ENCODE measurements at places on chromosomes 3 and 15.

GRCh38 chr15:50977162-50977561 is 68.7 kb downstream of the AP4E1 start:
- ATAC-seq: no peak

GRCh38 chr15:40241269-40242212 is 2.7 kb downstream of the PAK6 start:
- ATAC-seq: no peak

DNA sequence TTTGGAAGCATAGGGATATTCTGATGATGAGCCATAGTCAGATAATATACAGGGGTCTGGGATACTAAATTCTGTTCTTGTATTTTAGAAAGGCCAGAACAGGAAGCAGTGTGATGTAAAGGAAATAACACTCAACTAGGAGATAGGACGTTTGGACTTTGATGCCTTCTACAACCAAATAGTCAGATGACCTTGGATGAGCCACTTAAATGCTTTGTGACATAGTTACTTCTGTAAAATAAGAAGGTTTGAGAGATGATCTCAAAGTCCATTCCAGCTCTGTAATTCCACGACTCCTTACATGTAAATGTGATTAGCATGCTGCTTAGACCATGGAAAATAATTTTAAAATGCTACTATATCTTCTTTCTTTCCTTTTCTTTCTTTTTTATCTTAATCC is 29.5 kb upstream of the CCDC54 start:
- ATAC-seq: no peak

DNA sequence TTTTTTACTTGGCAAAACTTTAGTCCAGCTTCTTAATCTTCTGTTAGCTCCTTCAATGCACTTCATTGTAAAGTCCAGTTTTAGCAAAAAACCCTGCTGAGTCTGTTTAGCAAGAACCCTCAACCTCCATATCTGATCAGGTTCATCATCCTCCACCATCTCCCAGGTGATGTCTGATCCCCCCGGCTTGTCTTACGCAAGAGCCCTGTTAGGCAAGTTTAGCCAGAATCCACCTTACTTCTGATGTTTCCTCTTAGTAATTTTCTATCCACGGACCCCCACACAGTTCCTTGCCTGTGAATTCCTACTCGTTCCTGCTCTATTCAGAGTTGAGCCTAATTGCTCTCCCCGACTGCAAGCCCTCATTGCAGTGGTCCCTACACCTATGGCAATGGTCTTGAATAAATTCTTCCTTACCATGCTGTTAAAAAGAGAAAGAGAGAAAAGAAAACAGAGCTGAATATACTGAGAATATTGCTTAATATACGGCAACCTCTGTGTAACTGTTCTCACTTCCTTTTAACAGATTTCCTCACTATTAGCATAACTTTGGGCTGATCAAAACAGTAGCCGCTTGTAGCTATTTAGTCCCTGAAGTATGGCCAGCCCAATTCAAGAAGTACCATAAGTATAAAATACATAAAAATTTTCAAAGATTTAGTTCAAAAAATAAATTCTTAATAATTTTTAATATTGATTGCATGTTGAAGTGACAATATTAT is 78.7 kb upstream of the MME start:
- no peak for ATAC-seq

- ATAC-seq: no peak
Measured at GRCh38 chr15:35362195-35362829, 183.7 kb downstream of the DPH6 start.

- ATAC-seq: no peak
Measured at GRCh38 chr15:87752250-87752951, 504.1 kb downstream of the NTRK3 start.

GRCh38 chr3:182716114-182716688 is 77.1 kb upstream of the ATP11B start:
- ATAC-seq: no peak

DNA sequence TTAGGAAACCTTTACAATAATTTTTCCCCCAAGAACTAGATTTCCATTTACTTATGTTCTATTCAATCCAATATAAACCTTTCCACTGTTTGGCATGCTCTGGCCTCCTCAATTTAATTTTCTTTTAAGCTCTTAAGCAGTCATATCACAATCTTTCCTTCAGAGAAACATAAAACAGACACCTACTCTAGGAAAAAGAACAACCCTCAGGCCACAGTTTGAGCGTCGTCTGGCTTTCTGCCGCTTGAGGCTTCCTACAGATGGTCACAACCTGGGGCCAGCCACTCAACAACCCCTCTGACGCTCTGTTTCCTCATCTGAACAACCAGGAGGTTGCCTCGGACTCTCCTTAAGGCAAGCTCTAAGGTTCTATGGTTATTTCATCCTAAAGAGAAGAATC is 143.3 kb downstream of the ADAMTS17 start:
- ATAC-seq: no peak

GRCh38 chr3:119589102-119589773 is 8.4 kb upstream of the PLA1A start:
- ATAC-seq: no peak

- peak; percentile 74 for ATAC-seq
Measured at GRCh38 chr3:120908030-120908794, at the start of gene STXBP5L. Gene STXBP5L (plus strand): TSS chr3:120908205. CDS start chr3:120909579, 1,374 bp downstream.

GRCh38 chr15:62969442-62970089 is 73.0 kb upstream of the TPM1 start:
- peak; percentile 10 for ATAC-seq

- ATAC-seq: no peak
Measured at GRCh38 chr15:48318131-48318530, 13.1 kb upstream of the DUT start.

DNA sequence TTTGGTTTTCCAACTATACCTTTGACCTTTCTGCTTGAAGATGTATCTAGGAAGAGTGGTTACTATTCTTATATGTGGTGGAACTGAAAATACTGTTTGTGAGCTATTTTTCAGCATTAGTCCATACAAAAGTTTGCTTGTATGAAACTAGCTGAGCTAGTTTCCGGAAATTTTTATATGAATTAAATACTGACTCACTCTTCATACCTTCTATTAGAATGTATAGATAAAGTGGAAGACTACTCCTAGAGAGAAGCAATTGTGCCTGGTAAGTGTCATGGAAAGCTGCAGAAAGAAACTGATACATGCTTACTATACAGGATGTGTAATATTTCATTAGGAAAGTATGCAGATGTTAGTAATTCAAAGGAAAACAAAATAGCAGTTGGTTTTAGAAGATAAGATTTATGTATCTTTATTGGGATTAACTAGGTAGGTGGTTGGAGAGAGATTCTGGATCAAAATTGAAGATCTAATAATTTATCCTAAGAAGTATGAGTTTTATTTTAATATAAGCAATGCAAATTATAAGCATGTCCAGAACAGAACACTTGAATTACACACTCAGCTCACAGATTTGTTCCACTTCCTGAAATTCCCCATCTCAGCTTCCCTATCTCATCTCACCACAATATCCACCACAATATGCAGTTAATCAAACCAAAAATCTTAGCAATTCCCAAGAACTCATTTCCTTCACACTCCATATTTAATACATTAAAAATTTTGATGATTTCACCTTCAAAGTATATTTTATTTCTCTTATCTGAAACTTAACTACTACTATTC is 82.8 kb downstream of the BCHE start:
- no peak for ATAC-seq

DNA sequence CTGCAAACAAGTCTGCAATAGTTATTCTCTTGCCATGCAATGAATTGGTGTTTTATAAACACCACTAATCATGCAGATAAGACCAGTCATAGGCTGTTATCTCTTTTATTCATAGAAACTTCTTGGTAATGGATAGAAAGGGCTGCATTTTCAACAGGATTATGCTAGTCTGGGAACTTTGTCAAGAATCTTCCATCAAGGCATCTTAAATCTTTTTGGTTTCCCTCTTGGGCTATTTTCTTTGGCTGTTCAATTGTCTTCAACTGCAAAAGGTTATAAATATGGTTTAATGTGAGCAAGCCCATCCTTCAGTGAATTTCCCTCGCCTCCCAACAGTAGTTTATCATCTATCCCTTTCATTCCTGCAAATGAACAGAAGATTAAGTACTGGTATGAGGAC is 59.0 kb upstream of the MINAR1 start:
- no peak for ATAC-seq

DNA sequence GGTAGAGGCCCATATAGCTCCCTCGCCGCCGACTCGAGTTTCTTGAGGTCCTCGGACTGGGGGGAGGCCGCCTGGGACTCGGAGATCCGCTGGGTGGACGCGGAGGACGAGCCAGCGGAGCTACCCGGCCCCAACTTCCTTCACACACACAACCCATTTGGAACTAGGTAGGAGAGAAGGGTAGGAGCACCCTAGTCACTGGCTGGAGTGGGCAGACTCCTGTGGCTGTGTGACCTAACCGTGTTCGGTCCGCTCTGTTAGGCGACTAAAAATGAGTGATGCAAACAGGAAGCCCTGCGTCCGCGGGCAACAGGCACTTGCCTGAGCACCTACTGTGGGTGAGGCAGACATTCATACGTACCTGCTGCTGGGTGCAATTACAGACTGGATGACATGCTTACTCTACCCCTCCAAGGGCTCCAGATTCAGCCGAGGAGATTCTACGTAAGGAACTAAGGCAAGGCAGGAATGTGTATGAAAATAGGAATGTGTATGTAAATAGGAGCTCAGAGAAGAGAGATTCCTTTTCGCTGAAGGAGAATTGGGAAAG is 4.6 kb upstream of the SIN3A start:
- no peak for ATAC-seq

DNA sequence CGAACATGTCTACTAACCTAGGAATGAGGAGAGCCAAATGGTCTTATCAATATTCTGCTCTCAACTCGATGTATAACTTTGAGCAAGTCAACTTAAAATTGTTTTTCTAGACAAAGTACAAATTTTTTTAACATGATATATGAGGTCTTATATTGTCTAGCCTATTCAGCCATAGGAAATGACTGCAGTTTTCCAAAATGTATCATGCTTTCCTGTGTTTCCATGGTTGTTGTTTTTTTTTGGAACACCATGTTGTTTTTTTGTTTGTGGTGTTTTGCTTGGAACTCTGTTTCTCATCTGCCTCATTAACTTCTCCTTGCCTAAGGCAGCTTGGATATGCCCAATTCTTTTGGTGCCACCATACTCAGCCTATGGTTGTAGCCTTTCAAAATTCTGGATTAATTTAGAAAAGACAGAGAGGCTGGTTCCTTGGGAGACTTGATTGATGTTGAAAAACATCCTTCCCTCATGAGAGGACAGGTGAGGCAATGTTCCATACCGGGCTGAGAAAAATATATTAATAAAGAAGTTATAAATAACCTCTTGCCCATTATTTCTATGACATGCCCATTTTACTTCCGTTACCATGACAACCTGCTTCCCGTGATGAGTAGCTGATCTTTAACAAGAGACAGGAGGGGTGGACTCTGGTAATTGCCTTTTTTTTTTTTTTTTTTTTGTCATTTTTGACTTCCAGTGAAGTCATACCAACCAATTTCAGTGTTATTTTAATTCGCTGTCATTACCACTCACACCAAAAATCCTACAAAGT is 687.9 kb upstream of the GRM7 start:
- ATAC-seq: no peak

- peak; percentile 54 for ATAC-seq
Measured at GRCh38 chr3:160027541-160028195, 39.0 kb downstream of the IL12A start.

- ATAC-seq: no peak
Measured at GRCh38 chr15:66981771-66982170, 83.6 kb upstream of the SMAD3 start.

DNA sequence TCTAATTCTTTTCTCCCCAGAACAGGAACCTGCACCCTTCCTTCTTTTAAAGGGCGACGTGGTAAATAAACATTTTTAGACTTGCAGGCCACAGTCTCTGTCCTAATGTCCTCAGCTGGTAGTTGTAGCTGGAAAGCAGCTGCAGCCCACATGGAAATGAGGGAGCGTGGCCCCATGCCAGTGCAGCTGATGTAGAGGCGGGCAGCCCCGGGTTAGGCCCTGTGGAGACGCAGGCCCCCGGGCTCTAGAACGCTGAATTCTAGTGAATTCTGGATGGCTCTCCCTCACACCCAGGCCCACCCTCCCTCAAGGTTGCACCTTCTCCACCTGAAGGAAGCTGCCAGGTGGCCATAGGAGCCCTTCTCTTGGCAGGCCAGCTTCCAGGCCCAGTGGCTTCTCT is 52.3 kb downstream of the PGPEP1L start:
- no peak for ATAC-seq

GRCh38 chr15:78925956-78926743 is 18.7 kb downstream of the CTSH start:
- ATAC-seq: no peak

- no peak for ATAC-seq
Measured at GRCh38 chr3:13013151-13013561, 60.1 kb downstream of the IQSEC1 start.

DNA sequence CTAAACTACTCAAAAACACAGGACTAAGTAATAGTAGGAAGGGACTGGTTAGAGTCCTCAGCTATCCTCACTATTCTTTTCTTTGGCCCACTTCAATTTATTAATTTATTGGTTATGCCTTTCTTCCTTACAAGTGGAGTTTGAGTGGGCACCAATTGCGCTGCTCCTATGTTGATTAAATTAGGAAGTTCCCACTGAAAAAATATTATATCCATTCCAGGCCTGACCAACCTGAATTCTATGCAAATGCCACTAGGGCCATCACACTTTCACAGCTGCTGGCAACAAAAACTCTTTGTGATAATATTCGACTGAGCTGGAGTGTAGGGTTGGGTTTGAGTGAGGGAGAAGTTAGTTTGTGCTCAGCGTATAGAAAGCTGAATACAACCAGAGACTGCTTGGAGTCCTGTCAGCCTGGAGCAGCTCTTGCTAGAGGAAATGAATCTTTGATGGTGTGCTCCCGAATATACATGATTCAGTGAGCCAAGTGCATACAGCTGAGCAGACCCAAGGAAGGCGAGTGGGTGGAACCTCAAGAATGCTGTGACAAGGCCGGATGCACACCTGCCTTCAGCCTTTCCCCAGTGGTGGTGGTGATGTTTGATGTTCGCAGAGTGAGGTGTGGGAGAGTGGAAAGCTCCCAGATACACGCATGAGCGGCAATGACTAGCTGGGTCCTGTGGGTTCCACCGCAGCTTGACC is 1.5 kb downstream of the ARHGEF3 start:
- peak; percentile 60 for ATAC-seq

DNA sequence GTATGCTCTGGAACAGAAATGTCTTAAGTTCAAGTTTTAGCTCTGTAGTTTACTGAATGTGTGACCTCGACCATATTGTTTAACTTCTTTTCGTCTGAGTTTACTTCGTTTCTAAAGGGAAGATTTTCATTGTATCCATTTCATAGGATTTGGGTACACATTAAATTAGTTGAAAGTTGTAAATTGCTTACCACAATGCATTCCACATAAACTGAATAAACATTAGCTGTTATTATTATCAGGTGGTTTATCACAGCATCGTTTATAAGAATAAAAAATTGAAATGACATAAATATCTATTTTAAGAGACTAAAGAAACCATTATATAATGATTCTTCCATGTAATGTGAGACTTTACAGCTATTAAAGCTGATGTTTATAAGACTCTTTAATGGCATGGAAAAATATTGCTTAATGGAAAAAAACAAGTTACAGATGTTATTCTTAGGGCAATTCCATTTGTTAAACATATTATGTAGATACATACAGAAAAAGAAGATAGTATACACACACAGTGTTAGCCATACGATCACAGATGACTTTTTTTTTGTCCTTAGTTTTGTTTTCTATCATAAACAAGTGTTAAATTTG is 342.3 kb upstream of the SGO1 start:
- no peak for ATAC-seq
